Fibroblast of pulmonary artery (primary cell): ENCODE measurements at places on chromosomes 1 and 21.

- no peak for DNase-seq
These were observed 386.9 kb downstream of the AMY1C start for GRCh38 chr1:104136621-104137020.

DNA sequence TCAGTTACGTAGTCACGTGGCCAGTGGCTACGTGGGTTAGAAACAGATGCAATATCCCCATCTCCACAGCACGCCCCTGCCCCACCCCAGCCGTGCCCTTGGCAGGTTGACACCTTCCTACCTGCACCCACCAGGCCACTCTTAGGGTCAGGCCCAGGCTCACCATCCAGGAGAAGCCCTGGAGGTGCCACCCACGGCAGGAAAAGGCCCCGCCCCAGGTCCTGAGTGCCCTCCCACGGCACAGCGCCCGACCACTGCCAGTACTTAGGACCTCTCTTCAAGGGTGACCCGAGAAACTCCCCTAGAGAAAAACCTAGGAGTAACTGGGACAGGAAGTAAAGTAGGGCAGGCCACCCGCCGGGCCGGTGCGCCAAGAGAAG is 1.5 kb downstream of the C1orf35 start:
- no peak for DNase-seq

DNA sequence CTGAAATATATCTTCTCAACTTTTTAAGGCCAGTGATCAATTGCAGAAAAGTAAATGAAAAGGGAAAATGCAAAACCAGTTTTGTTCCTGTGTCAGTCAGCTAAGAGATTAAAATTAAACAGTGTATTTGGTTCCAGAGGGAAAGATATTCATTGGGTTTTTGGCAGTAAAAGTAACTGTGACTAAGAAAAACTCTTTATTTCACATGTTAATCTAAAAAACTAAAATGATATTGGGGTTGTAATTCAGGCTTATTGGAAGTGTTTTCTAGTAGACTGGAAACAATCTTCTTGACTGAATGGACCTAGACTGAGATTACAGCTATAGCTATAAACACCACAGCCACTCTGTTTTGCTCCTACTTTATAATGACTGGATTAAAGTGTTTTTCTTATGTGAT is 413.9 kb downstream of the ADGRL2 start:
- DNase-seq = no peak

DNA sequence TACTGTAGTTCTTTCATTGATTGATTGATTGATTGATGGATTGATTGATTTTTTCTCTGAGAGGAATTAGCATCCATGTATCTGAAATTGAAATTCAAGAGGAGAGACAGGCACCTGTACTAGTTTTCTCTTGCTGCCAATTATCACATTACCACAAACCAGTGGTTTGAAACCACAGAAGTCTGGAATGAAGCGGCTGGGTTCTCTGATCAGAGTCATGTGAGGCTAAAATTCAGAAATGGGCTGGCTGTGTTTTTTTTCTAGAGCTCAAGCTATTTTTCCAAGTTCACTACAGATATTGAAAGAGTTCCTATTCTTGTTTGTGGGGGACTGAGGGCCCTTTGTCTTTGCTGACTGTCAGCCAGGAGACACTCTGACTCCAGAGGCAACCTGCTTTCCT is 10.0 kb downstream of the NBPF3 start:
- DNase-seq = no peak

GRCh38 chr1:225890346-225891228 is 1.6 kb upstream of the LEFTY1 start:
- DNase-seq = no peak

DNA sequence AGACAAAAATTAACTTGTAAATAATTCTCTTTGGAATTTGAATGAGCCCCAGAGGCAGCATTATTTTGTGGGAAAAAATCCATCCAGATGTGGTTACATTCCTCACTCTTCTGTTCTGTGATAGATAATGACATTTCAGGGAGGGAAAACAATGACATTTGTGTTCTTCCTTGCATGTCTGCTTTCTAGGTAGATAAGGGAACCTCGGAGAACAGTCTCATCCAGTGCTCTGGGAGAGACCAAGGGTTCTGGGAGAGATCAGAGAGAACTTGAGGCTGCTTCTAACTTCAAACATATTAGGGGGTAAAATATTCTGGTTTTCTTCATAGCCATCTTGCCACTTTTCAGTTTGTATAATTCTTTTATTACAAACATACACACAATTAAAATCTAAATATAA is 269.2 kb downstream of the NEGR1 start:
- DNase-seq = no peak

DNA sequence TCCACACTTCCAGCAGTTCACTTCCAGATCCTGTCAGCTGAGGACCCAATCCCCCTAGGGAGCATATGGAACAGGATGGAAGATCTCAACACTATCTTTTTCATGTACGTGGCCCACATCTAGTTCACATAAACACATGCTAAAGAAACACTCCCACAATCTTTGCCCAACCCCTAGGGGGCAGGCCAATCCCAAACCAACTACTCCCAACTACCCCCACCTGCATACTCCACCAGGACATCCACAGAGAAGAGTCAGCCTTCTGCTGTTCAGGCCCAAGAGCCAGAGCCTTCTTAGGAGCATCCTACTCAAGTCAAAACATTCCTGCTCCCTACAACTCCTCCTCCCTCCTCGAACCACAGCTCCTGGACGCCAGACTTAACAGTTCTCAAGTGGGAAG is 5.6 kb upstream of the SLC5A9 start:
- no peak for DNase-seq

DNA sequence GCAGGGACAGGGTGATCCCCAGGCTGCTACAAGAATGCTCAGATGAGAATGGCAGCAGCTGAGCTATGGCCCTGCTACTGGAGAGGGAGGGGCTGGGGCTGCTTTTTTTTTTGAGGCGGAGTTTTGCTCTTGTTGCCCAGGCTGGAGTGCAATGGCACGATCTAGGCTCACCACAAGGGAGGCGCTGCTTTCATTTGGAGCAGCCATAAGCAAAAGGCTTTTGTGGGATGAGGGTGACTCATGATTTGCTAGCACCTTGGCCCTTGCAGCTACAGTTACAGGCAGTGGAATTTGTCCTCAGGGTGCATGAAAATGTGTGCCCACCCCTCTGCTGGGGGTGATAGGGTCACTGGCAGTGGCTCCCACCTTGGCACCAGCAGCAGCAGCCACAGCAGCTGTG is 32.4 kb upstream of the CYP4A22 start:
- no peak for DNase-seq

DNA sequence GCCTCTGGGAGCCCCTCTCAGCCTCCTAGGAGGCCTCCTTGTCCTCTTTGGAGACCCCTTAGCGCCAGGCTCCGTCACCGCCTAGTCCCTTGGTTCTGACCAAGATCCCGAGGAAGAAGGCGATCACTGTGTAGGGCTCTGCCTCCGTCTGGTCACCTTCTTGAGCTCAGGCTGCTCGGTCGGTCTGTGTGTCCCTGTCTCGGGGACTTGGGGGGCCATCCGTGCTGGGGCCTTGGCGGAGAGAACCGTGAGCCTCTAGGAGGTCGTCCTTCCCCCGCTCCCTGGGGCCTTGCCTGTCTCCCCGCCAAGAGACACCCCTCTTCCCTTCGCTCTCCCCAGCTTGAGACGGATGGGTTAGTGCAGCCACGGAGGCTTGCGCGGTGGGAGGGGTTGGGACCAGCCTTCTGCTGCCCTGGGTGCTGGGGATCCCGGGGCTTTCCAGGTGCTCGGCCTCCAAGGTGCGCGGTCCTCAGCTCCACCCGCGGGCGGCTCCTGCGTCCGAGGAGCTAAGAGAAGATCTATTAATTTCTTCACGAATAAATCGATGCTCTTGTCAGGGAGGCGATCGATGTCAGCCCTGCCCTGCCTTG is 701 bp upstream of the INSRR start:
- DNase-seq = peak; percentile 17

- DNase-seq = peak; percentile 97
These were observed 18.1 kb downstream of the USP48 start for GRCh38 chr1:21764615-21765423.

GRCh38 chr1:147504801-147505311 is 36.4 kb upstream of the BCL9 start:
- DNase-seq = peak; percentile 24

- no peak for DNase-seq
These were observed 358.7 kb downstream of the RRAGC start for GRCh38 chr1:38500891-38501290.

- DNase-seq = peak; percentile 17
These were observed 58.1 kb downstream of the SERBP1 start for GRCh38 chr1:67372136-67372535.

DNA sequence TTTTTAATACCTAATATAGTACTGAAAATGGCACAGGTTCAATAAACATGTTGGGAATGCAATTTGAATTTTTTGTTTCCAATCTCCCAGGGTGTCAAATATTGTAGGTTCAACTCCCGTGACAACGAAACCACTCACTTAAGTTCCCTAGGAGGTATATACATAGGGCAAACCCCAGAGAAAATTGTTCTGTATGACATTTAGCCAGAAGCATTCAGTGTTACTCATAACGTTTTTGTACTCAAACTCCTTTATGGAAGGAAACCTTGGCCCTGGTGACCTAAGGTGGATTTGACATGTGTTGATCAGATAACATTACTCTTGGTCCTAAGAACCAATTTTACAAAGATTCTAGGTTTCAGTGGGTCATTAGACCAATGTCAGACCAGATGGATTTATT is 110.6 kb downstream of the USP25 start:
- DNase-seq = no peak

DNA sequence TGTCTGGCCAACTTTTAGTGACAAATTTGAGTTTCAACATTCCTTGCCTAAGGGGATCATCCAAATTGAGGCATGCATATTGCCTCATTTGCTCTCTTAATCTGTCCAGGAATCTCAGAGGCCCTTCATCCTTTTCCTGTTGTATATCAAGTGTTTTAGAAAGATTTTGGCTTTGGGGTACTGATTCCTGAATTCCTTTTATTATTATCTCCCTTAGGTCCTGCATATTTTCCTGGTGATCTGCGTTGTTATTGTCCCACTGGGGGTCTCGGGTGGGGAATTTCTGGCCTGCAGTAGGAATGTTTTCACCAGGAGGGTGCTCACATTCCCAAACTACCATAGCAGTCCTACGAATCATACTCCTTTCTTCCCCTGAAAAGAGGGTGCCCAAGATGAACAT is 4.4 kb upstream of the AADACL3 start:
- no peak for DNase-seq

DNA sequence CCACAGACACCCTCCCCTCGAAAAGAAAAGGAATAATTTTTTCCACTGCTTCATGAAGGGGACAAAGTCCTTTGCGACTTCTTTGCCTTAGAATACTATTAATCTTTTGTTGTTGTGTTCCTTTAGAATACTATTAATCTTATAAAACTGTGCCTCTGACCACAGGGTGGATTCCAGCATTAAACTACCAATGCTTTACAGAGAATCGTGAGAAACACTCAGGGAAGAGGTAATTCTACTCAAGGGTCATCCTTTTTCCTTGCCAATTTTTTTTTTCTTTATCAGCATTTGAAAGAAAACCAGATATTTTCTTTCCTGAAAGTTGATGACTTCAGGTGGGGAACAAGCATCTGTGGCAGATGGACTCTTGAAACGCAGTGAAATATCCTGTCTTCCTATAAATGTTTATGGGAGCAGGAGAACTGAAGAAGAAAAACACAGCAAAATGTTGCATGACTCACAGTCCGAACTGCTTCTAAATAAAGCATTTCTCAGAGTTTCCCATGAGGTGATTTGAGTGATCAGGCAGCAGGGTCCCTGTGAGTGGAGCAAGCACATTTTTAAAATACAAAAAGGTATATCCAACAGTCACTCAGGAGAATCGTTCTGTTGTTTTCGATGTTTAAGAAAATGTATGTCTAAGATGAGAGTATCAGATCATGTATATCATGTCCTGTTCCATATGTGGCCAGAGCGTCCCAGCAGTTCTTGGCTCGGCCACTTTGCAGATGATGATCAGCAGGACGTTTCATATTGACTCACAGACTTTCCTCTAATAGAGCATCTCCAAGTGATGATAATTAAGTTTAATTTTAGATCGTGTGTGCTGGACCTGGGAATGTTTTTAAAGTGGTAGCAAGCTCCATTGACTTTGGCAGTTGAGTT is 154.2 kb upstream of the RUNX1 start:
- peak; percentile 84 for DNase-seq

GRCh38 chr1:246297279-246298265 is 209.5 kb downstream of the SMYD3 start:
- DNase-seq = no peak

DNA sequence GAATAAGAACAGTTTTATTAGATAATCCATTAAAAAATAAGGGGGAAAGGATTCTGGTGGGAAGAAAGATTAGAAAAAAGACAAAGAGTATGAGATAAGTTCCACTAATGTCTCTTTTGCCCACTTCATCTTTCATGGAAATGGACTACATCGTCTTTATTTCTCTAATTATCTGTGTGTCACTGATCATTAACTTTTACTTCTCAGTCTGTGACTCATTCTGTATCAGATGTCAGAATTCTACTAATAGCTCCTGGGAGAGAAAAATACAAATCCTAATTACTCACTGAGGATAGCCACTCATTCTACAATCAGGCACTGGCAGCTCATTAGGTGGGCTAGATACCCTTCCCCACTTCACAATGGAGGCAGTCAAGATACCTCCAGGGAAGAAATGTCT is 41.7 kb downstream of the ILDR2 start:
- DNase-seq = no peak

- DNase-seq = no peak
These were observed 109.7 kb downstream of the TGFB2 start for GRCh38 chr1:218454700-218455282.

- DNase-seq = no peak
These were observed 25.2 kb upstream of the GNPAT start for GRCh38 chr1:231215681-231216385.

GRCh38 chr1:30271401-30272276 is 451.7 kb downstream of the MATN1 start:
- DNase-seq = no peak

DNA sequence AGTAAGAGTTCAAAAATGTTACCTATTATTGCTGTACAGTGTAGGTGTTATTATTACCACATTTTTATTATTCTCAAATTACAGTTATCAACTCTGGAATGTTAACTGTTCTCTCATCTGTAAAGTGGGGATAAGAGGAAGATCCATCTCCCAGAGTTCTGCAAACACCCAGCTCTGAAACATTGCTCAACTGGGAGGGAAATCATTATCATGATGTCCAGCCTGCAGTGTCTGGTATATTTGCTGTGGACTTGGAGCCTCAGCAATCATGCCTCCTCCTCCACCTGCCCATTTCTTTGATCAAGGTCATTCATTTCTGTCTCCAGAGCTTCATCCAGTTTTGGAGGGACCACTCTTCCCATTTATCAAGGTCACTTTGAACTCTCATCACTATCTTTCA is 39.4 kb downstream of the C8A start:
- no peak for DNase-seq

GRCh38 chr1:89672489-89673183 is 39.7 kb downstream of the LRRC8C start:
- DNase-seq = peak; percentile 33
